Hematopoietic multipotent progenitor cell treated with erythropoietin and hydrocortisone succinate and interleukin-3 and kit ligand, for 17 days (in vitro differentiated cells): ENCODE measurements at places on chromosomes 4 and X.

DNA sequence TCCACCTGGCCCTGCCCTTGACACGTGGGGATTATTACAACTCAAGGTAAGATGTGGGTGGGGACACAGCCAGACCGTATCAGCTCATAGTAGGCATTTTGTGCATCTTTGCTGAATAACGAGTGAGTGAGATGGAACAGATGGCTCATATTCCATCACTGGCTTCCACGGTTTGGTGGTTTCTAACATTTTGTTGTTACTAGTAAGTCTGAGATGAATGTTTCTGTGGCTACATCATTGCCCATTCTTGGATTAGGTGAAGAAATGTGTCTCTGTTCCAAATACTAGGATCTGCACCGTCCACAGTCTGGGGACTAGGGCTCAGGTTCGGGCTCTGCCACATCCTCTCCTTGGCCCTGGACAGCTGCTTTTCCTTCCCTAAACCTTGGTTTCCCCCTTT lies 3.6 kb downstream of the ABLIM2 start:
- no peak for DNase-seq

- no peak for DNase-seq
Measured at GRCh38 chr4:153771046-153771445, 11.2 kb upstream of the RNF175 start.

DNA sequence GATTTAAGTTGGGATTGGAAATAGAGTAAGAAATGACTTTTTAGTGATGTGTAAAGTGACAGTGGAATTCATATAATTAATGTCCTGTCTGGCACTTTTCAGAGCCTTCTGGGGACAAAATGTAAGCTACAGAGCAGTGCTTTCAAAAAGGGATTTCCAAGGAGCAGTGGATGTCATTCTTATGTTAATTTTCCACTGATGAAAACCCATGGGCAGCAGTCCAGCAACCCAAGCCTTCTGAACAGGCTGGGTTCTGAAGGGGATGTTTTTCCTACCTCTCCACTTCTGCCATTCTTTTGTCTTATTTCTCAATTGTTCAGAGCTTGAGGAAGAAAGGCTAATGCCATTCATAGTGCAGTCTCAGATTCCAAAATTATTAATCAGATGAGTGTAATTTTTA lies 717.6 kb upstream of the HS3ST1 start:
- no peak for DNase-seq

GRCh38 chrX:152632445-152633097 lies 5.1 kb upstream of the GABRQ start:
- DNase-seq: peak; percentile 5

DNA sequence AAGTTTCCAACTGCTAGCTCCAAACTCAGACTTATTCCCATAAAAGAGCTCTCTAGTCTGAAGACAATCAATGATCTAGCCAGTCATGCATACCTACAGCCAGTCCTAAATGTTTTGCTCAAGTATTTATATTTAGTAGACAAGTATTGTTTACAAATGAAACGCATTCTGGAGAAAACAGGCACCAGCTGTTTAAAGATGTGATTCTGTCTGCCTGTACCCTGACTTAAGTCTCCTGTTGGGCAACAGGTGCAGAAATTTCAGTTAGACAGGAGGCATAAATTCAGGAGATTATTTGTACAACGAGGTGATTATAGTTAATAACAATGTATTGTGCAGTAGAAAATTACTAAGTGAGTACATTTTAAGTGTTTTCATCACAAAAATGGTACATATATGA lies 28.9 kb downstream of the LNX1 start:
- no peak for DNase-seq

- DNase-seq: no peak
Measured at GRCh38 chr4:24569662-24570061, 14.7 kb downstream of the DHX15 start.

DNA sequence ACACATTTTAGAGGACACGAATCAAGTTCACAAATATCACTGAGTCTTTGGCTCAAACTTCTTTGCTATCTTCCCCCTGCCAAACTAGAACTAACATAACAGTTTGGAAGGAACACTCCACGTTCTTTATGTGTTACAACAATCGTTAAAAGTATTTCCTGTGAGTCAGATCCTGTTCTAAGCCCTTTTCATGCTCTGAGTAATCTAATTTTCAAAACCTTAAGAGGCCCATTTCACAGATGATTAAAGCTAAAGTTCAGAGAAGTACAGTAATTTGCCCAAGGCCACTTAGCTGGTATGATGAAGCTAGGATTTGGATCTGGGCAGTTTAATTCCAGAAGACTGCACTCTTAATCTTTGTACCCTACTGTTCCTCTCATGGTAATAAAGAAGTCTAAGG lies 854.4 kb upstream of the INTU start:
- no peak for DNase-seq

DNA sequence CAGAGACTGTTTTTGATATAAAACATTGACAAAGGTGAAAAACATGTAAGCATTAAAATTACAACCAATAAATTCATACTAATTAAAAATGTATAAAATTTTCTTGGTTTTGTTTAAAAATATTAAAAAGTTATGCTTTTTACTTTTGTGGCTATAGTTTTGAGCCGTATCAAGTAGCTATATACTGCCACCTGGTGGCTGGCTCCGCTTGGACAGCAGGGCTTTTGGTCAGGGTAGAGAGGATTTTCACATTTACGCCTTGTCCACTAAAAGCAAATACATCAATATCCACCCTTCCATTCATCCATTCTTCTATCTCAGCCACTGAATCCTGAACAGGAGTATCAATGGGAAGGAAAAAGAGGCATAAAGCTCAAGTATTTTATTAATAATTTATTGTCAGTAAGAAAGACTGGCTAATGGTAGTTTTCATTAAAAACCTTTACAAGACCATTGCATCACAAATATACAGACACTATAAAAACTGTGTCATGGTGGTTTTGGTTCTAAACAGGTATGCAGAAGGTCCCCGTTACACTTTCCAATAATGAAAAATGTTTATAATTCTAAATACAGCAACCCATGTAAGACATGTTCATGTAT lies 32.1 kb upstream of the MTNR1A start:
- peak; percentile 31 for DNase-seq

DNA sequence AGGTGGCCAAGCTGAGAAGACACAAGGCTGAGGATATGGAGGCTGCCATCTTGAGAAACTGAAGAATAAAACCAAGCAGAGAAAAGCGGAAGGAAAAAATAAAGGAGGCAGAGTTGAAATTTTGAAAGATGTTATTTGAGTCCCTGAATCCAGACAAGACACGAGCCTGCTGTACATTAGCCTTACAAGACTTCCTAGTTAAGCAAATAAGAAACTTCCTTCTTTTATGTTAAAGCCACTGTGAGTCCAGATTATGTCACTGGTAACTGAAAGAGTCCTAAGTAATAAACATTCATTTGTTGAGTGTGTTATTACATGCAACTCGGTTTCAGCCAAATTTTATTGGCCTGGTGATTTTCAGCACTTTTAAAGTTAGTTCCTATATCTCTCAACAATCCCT lies 30.4 kb downstream of the DRD5 start:
- no peak for DNase-seq

DNA sequence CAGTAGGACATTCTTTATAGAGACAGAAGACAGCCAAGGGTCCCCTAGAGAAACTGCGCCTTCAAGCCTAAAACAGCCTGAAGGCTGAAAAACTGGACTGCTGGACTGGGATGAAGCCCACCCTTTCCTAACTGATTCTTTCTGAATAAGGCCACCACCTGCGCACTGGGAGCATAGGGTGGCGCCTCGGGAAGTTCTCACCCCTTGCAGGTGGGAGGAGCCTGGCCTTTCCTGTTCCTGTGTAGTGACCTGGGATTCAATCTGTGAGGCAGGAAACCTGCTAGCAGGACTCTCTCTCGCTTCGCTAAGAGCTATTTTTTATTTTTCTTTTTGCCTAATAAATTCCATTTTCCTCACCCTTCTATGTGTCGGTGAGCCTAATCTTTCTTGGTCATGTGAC lies 61.8 kb upstream of the KLHL13 start:
- DNase-seq: no peak
